T-helper 17 cell (primary cell): ENCODE measurements at places on chromosomes 13 and 19. TPM values are rescaled to one million over a fixed set of nuclear protein-coding genes. Genes with fewer than 3 reads are reported as not detected.

Gene KLK15
- total RNA-seq: not detected

Gene CYP2S1
- 0.75 TPM for total RNA-seq

Gene CAPN12
- 9.0 TPM for total RNA-seq

Gene TNNT1
- total RNA-seq: not detected
